ENCODE measurements at places on chromosomes 16 and 17. TPM values are rescaled to one million over a fixed set of nuclear protein-coding genes. Genes with fewer than 3 reads are reported as not detected.

- DNase-seq: no peak
Measured at GRCh38 chr16:28069971-28070794, 6.7 kb upstream of the GSG1L start.

- DNase-seq: no peak
Measured at GRCh38 chr17:77438241-77439188, 297.7 kb downstream of the SEC14L1 start.

DNA sequence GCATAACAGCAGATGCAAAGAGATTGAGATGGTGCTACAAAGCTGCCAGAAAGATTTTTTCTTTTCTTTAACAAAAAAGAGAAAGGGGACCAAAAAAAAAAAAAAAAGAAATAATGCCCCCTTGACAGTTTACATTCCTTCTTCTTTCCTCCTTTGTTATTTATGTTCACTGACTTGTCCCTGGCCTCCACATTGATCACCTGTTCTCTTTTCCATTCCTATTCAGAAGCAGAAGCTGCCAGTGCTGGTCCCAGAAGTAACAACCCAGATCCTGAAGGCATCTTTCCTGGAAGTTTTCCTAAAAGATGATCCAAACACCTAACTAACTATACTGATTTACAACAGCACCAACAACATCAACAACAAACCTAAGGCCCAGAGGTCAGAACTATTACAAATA, 728.1 kb downstream of the KCNJ2 start:
- no peak for DNase-seq

GRCh38 chr17:51638971-51639370, 378.6 kb downstream of the UTP18 start:
- DNase-seq: no peak

GRCh38 chr17:78364436-78365281, 4.8 kb upstream of the SOCS3 start:
- peak; percentile 37 for DNase-seq

DNA sequence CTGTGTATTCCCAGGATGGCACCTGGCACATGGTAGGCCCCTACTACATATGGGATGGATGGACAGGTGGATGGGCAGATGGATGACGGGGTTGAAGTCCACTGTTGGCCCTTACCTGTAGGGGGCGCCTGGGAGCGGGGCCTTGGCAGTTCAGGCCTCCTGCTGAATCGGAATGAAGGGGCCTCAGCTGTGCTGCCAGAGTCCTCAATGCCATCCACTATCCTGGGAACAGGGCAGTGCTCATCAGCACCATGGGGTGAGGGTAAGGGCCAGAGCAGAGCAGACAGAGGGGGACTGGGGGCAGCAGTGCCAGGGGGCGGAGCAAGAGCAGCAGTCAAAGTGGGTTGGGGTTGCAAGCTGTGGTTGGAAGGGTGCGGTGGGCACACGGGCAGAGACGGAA, 8.3 kb upstream of the RAB5C start:
- no peak for DNase-seq

- no peak for DNase-seq
Measured at GRCh38 chr16:18804540-18804939, 3.2 kb upstream of the ARL6IP1 start.

DNA sequence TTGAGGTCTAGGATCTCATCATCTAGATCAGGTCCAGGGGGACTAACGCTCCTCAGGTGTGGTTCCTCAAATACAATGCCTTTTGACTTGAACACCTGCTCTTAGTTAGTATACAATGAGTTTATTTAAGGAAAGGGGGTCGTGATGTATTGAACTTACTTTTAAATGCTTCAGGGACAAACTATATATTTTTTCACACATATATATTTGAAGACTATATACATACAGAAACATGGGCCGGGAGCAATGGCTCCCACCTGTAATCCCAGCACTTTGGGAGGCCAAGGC, 11.5 kb upstream of the USP32 start:
- no peak for DNase-seq

DNA sequence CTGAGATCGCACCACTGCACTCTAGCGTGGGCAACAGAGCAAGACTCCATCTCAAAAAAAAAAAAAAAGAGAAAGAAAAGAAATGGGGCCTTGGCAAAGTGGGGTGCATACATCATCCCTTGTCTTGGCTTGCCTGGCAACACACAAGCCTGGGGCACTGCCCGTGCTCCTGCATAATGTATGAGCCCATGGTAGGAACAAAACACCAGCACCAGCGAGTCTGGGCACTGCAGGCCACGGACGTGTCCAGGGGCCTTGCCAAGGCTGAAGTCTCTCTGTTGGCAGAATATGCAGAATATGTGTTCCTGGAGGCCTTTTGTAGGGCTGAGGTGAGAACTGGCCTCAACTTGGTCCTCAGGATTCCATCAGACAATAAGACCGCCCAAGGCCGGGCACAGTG, 15.7 kb upstream of the ALDOA start:
- no peak for DNase-seq

GRCh38 chr17:8150194-8151119, 1.7 kb downstream of the PER1 start:
- peak; percentile 51 for DNase-seq

DNA sequence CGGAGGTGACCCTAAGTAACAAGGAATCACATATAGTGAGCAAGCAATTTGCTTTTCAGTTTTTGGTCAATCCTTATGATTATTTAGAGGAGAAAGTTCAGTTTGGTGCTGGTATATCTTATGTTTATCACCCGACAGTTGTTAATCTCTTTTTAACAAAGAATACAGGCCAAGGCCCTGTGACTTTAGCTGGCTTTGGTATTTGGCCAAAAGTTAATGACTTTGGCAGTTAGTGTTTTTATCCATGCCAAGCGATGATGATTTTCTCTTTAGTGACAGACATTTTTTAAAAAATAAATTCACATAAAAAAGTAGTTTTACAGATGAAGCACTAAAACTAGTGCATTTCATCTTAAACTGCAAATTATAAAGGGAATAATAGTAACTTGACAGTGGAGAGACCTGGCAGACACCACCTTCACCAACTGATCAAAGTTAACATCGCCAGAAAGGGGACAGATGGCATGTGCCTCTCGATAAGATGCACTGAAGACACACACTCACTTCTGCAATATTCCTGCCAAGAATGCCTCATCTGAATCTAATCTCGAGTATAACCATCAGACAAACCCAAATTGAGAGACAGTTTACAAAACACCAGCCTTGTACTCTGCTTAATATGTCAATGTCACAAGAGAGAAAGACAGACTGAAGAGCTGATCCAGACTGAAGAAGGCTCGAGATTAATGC, 6.9 kb downstream of the DEXI start:
- no peak for DNase-seq

- DNase-seq: no peak
Measured at GRCh38 chr16:84788920-84789391, 30.8 kb upstream of the CRISPLD2 start.

DNA sequence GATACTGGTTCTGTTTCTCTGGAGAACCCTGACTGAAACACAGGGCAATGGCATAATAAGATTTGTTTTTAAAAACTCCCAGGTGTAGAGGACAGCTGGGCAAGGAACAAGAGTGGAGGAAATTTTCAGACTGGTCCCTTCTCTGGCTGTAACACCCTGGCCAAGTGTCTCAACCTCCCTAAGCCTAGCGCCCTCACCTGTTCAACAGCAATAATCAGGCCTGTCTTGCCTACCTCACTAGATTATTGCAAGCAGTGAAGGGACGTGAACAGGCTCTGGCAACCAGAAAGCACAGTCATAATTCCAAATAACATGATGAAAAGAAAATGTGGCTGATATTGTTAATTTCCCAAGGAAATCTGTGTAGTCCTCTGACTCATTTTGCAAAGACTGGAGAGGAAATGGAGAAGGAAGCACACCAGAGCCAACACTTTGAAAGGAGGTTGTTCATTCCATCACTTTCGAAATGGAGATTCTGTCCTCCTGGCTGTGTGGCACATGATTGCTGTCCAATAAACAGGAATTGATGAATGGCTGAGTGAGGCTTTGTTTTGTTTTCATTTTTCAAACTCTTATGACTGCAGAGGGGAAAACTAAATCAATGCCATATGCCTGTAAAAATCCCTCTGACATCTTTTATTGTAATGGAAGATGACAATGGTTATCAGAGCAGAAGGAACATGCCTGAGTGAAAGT, 87.5 kb upstream of the HLF start:
- DNase-seq: peak; percentile 29

- no peak for DNase-seq
Measured at GRCh38 chr17:81179861-81180260, 13.8 kb upstream of the AATK start.

- no peak for DNase-seq
Measured at GRCh38 chr17:80352991-80353665, 61.8 kb upstream of the ENDOV start.

DNA sequence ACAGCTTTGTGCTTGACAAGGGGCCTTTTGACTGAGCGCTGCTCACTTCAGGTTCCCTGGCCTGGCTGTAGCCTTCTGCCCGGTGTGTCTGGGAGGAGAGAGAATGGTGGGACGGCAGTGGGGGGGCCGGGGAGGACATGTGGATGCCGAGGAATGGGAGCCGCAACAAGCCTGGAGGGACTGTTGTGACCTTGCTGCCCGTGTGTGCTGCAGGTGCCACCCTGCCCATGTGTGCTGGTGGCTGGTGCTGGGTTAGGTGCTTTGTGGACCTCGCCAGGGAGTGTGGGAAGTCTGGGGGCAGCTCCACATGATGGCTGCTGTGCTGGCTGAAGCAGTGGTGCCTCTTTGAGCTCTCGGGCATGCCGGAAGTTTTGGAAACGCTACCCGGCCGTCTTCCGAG, 132.1 kb downstream of the LAT start:
- no peak for DNase-seq

GRCh38 chr17:55845385-55845784, 94.5 kb downstream of the PCTP start:
- DNase-seq: peak; percentile 27

DNA sequence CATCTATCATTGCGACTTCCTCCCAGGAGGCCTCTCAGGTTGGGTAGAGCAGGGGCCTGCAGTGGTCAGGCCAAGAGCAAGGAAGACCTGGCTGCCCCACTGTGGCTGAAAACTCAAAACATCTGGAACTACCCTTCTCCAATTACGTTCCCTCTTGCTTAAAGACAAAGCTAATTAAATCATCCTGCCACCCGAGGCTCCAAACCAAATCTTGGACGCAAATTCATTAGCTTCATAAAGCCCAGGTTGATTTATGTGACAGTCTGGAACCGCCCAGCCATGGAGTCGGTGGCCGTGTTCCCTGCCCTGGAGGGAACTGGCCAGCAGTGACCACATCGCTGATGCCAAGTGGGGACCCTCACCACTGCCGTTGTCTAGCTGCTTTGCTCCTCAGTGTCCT, 21.4 kb downstream of the GRIN2C start:
- DNase-seq: no peak

The COX6A2 gene
- not detected for total RNA-seq

The SCARF1 gene
- total RNA-seq: not detected

The DHRS11 gene
- total RNA-seq: 8.7 TPM

The ANKS4B gene
- total RNA-seq: not detected

The PRSS53 gene
- 9.7 TPM for total RNA-seq

The E2F4 gene
- 153 TPM for total RNA-seq

All from LHCN-M2 (cell line).